Effector CD8-positive, alpha-beta T cell (primary cell): ENCODE measurements at places on chromosomes 1 and 21.

GRCh38 chr21:21216047-21216446 lies 217.8 kb downstream of the NCAM2 start:
- DNase-seq, result no peak

DNA sequence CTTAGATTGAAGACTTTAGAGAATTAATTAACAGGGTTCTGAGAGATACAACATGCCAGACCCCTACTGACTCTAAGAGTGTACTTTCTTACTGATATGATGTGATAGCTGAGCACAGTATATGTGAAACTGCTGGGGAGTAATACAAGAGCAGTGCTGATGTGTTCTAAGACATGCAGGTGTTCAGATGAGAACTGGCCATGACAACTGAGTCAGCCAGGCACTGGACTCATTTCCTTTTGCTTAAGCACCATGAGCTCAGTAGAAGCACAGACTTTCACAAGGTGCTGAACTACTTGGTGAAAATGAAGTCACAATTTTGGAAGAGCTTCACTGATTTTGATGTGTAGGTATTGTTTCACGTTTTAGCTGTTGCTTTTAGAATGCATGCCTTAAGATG lies 15.9 kb upstream of the POGZ start:
- no peak for DNase-seq

- DNase-seq, result no peak
These were observed 12.2 kb upstream of the ARHGEF10L start for GRCh38 chr1:17527036-17527914.

GRCh38 chr1:236002572-236002971 lies 62.3 kb downstream of the NID1 start:
- DNase-seq, result no peak

- DNase-seq, result no peak
These were observed 184.3 kb downstream of the NEGR1 start for GRCh38 chr1:72097851-72098570.

DNA sequence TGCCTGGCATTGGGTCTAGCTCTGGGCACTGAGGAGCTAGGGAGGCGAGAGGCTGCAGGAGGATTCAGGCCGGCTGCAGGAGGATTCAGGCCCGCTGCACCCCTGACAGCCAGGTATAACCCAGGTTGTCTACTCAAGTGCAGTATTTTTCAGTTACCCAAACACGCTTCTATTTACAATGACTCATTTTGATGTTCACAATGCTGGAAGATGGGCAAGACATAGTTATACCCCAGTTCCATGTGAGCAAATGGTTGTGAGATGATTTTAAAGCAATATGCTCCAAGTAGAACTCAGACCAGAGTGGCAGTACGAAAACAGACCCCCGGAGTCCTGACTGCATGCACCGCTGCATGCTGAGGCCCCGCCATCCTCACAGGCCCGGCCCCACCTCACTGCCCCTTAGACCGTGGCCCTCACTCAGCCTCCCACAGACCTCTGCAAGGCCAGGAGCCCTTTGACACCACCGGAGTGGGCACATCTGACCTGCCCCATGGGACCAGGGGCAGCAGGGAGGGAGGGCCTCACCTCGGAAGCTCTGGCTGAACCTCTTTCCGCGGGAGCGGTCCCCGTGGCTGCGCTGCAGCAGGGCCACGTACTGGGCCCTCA lies 553 bp downstream of the LEFTY1 start:
- DNase-seq, result no peak

GRCh38 chr1:225711236-225711937 lies 58.5 kb upstream of the ENAH start:
- DNase-seq, result no peak

- DNase-seq, result no peak
These were observed 73.9 kb downstream of the SLC66A1 start for GRCh38 chr1:19385869-19386591.

- peak; percentile 22 for DNase-seq
These were observed 573 bp downstream of the PSMG1 start for GRCh38 chr21:39182484-39183271.

DNA sequence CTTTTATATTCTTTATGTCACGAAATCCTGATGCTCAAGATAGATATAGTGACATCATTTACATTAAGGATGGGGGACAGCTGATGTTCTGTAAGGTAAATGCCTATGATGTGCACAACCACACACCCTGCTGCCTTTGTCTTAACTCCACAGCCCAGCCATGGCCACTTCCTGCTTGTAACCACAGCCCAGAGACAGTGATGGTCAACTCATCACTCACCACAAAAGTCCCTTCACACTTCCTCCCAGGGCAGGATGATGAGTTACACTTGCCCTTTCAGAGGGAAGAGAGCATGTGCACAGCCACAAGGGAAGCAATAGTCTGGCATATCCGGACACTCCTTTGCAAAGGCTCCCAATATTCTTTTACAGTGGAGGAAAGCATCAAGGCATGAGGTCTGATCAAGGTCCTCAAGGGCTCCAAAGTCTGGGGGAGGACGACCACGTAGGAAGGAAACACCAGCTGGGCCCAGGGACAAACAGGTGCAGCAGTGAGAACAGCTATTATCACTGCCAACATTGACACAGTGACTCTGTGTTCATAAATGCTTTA lies 53.8 kb downstream of the PLPP3 start:
- no peak for DNase-seq

DNA sequence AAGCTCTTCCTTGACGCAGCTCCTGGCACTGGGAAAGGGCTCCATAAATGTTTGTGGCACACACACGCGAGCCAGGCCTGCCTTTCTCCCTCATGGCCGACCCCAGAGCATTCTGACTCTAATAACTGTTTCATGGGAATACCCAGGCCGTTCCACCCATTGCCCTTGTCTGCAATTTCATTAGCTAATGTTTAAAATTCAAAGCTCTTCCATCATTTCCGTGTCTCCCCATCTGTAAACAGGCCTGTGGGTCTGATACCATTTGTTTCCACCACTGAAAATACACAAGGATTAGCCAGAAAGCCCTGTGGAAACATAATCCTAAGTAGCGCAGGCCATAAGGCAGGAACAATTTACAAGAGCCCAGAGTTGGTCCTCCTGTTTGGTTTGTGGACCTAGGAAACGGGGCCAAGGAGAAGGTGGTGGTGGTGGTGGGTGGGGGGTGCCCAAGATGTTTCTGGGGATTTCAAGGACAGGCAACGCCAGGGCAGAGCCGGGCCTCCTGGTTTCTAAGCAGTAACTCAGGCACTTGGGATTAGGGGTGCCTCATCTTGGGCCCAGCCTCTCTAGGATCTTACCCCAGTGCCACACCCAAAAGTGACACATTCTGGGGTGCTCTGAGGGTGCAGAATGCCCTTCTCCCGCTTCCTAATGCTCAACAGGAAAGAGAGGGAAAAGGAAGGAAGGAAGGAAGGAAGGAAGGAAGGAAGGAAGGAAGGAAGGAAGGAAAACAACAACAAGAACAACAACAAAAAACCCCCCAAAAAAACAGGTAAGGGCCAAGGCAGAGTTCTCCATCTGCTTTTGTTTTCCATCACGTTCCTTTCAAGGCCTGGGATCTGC lies 79.4 kb downstream of the SSBP3 start:
- DNase-seq, result no peak

- no peak for DNase-seq
These were observed 13.6 kb upstream of the CDK11B start for GRCh38 chr1:1672181-1672965.

DNA sequence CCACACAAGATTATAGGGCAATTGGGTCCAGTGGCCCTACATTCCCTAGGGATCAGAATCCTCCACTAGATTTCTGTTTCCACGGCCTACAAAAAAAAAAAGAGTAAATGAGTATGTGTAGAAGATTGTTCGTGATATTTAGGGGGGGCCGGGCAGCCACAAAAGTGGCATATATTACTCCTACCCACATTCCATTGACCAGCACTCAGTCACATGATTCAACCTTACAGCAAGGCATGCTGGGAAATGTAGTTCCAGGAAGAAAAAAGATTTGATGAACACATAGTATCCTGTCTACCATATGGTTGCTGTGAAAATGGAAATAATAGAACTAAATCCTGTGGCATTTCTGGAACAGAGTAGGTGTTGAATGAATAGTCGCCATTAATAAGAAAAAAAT lies 43.4 kb upstream of the GJB5 start:
- DNase-seq, result no peak

GRCh38 chr1:81470275-81470674 lies 330.5 kb upstream of the ADGRL2 start:
- DNase-seq, result no peak

GRCh38 chr1:86858524-86859261 lies 55.2 kb downstream of the SELENOF start:
- DNase-seq, result no peak

DNA sequence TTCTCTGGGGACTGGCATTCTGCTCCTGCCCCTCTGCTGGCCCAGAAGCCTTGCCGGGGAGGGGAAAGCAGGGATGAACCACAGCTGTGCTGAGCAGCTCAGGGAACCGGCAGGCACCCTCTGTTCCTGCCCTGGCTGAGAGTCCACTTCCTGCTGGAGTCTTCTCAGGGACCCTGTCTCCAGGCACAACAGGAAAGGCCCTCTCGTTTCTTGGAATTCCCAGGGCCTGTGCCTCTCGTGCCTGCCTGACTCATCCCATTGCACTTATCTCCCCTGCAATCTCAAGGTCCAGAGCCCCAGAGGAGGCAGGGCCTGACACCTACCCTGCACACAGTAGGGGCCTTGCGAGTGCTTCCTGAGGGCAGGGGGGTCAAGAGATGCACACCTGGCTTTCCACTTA lies 1.1 kb upstream of the EDN2 start:
- no peak for DNase-seq

DNA sequence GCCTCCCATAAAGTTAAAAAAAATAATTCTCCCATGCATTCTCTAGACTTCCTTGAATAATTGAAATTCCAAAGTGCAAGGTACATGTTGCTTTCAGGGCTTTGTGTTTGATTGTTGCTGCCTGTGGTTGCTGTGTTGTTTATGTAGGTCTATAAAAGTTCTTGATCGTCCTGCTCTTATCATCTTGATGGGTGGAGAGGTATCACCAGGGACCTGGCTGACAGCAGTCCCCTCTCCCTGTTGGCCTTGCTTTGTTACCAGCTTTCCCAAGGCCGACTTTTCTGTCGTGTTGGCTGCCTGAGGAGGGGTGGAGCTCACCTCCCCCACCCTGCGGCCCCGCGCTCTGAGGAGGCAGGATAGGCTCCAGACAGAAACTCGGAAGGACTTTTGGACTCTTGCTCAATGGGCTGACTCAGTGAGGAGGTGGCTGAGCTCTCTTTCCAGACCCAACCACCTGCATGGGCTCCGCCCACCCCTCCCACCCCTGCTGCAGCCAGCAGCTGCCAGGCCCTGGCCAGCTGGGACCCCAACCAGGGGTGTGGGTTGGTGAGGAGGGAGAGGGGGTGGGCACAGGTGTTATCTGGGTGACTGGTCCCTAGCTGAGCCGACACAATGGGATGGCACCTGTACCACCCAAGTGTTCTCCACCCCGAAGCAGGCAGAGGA lies 2.0 kb downstream of the INAVA start:
- DNase-seq, result no peak

- no peak for DNase-seq
These were observed 113.5 kb downstream of the GDAP2 start for GRCh38 chr1:117815926-117816325.

GRCh38 chr1:40861224-40862003 lies 749 bp downstream of the CITED4 start:
- DNase-seq, result peak; percentile 7

DNA sequence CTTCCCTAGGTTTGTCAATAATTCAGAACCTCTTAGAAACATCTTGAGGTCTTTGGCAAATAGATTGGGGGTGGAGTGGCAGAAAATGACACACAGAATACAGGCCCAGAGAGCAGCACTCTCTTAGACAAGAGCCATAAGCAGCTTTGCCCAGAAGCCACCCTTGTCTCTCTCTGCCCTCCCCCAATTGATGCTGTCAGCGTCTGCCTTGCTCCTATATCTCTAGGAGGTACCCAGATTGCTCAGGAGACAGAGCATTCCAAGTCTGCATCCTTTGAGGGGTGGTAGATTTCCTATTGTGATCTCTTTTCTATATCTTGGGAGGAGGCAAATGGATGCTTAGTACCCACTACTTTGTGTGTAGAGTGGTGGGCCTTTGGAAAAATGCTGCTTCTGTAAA lies 1.8 kb downstream of the RGL1 start:
- DNase-seq, result no peak

- DNase-seq, result no peak
These were observed 482.1 kb upstream of the ADAMTS5 start for GRCh38 chr21:27448960-27449359.

DNA sequence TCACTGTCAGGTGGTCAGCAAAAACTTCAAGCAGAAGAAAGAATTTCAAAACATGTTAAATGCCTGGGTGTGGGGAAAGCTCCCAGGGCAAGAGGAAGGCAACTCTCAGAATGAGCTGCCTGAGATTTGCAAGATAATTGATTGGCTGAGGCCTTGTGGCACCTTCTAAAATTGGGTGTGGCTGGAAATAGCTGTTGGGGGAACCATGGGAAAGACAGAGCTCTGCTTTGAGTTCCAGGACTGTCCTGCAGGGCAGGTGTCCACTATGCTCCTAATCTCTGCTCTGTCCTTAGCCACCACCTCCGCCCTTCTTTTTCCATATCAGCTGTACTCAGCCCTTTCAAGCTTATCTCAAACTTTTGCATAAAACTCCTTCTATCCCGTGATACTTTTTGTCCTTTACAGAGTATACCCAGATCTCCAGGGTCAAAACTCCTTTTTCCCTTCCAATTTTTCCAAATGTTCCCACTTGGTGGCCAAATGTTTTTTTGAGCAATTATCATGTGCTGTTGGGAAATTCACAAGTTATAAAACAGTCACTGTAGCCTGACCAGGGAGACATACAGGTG lies 23.8 kb upstream of the PPP2R5A start:
- DNase-seq, result no peak
